ENCODE measurements at places on chromosomes 4 and X.

DNA sequence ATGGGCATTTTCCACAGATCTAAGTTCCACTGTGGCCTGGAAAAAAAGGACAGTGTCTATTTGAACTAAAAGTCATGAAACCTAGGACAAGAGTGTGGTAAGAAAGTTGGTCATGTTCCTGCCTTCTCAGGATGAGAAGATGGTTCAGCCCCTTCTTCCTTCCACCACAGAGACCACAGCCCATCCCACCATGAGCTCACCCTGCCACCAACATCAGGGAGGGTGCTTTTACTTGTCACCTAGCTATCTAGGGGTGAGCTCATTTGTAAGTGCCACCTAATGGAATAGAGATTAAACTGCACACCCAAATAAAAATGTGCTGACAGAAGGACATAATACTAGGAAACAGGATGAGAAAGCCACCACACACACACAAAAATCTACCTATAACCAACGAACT is 235.9 kb downstream of the SPIN4 start:
- DNase-seq: no peak

DNA sequence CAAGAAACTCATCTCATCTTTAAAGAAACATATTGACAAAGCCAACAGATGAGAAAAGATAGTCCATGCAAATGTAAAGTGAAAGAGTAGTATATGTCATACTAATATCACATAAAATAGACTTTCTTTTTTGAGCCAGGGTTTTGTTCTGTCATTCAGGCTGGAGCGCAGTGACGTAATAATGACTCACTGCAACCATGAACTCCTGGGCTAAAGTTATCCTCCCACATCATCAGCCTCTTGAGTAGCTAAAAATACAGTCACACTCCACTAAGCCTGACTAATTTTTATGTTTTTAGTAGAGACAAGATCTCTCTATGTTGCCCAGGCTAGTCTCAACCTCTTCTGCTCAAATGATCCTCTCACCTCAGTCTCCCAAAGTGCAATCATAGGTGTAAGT is 51.8 kb upstream of the TRAM1L1 start:
- no peak for DNase-seq

DNA sequence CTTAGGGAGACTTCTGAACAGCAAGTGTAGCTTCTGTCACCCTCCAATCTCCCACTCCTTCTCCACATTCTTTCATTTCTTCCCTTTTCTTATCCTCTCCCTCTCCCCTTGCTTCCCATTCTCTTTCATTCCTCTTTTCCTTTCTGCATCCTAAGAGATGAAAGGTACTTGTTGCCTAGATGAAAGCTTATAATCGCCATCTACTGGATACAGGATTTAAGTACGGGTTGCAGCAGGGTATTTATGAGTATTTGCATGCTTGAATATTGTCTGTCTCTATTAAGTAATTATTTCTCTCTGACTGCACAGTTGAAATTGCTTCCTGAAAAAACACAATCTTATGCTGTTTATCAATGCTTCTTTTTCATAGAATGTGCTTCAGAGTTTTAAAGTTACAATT is 174.0 kb upstream of the TENT5D start:
- no peak for DNase-seq

GRCh38 chr4:40530961-40531635 is 98.6 kb downstream of the RBM47 start:
- no peak for DNase-seq

DNA sequence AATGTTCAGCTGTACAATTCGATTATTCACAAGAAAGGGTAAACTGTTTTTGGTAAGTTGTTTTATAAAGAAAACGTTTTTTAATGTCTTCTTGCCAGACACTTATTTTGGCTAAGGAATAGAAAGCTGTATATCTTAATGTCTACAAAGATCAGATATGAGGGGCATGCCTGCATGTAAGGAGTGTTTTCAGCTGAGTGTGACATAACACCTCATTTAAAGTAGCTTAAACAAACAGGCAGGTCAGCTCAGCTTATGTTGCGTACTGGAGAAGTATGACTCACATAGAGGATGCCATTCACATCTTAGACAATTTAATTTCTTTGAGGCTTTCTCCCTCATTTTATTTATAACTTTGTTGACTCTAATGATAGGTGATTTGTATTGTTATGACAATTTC is 30.4 kb downstream of the LAMTOR3 start:
- no peak for DNase-seq

GRCh38 chr4:110348711-110349383 is 127.1 kb upstream of the ENPEP start:
- no peak for DNase-seq

- no peak for DNase-seq
These were observed 45.8 kb downstream of the TEX13B start for GRCh38 chrX:107936434-107936730.

GRCh38 chrX:30181353-30181752 is 34.0 kb upstream of the MAGEB2 start:
- no peak for DNase-seq

DNA sequence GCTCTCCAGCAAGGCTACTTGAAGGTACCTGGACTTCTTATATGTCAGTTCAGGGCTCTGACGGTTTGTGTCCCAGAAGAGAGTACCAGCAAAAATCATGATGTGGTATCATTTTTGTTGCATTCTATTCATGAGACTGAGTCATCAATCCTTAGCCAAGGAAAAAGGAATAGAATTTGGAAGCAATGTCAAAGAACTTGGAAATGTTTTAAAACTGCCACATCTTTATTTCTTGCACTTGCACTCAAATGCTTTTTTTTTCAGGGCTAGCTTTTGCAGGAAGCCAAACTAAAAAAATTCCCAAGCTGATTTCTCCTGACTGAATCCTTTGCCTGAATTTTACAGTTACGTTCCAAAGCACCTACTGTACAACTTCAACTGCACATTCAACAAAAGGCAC is 112.4 kb downstream of the NPFFR2 start:
- DNase-seq: no peak

DNA sequence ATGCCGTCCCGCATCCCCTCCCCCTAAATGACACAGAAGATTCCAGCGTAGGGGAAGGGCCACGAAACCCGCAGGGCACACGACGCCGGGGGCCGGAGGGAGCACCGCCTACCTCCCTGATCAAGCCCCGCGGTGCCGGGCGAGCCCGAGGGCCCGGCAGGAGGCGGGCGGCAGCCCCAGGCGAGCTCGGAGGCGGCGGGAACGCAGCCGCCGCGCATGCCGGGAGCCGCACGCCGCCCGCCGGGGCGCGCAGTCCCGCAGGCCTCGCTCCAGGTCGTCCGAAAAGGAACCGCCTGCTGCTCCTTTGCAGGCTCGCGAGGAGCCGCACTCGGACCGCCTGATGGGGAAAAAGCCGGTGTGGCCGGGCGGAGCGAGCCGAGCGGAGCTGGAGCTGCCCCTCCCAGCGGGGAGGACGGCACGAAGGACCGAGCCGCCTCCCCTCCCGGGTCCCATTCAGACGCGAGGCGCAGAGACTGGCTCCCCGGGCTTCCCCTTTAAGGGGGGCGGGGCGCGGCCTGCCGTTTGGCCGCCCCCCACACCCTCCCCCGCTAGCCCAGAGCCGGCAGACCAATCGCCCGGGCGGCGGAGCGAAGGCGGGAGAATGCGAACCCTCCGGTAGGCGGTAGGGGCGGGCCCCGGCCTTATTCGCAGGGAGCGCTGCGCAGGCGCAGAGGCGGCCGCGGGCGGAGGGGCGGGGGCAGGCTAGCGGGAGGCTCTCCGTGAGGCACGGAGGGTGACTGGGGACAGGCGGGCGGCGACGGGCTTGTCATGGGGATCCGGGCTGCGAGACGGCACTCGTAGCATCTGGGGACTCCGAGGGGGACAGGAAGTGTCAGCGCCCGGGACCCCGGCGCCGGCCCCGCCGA is 561 bp upstream of the ING2 start:
- peak; percentile 99 for DNase-seq

- peak; percentile 90 for DNase-seq
These were observed 242.7 kb downstream of the BCOR start for GRCh38 chrX:39854772-39855747.

- no peak for DNase-seq
These were observed 335.1 kb downstream of the SMARCA1 start for GRCh38 chrX:129188231-129188630.

DNA sequence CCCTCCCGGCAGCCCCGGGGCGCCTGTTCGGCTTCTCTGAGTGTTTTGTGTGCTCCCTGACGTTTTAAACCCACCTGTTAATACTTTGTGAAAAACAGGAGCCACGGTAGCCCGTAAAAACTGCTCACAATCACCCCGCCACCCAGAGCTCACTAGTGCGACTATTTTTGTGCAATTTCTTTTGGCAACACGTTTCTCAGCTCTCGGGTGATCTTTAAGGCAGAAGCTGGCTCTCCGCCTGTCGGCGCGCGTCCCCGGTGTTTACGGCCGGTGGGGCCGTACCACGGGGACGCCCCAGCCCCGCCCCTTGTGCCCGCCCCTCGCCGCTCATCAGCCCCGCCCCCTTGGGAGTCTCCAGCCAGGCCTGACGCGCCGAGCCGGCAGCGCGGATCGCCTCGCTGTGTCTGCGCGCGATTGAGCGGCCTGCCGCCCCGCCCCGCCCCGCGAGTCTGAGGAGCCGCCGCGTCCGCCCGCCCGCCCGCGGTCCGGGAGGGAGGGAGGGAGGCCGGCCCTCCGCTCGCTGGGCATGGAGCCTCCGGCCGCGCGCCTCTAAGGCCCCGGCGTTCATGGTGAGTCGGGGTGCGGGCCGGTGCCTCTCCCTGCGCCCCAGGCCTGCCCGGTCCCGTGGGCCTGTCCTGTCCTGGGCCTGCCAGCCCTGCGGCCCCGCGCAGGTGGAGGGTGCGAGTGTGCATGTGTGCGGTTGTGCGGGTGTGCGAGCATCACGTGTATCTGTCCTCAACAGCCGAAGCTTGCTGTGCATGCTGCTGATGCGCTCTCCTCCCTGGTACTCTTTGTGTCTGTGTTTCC is 56.2 kb upstream of the TADA2B start:
- DNase-seq: peak; percentile 89

GRCh38 chr4:66927937-66928336 is 617.4 kb downstream of the CENPC start:
- no peak for DNase-seq

DNA sequence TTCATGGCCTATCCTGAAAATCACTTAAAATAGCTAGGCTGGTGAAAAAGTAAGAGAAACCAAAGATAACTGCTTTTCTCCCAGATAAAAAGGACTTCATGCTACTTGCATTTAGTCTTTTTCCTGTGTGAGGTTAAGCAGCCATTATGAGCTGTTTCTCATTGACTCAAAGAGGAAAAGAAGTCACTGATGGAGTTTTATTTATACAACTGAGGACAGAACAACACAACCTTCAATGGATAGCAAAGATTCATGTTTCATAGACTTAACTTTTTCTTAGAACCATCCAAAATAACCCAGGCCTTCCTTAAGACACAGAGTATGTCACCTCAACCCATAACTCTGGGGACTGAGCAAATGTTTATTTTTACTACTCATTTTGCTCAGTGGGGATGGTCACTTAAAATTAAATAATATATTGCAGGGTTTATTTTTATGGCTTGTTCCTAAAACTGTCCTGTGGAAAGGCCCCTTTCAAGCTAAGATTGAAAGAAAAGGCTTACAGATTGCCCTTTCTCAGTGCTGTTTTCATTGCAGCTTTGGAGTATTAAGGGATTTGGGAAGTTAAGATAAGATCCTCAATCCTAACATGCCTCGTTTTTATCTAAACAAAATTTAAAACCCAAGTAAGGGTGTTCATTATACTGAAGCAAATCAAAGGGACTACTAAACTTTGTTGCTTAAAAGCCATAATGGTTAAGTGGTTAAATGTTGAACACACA is 252.6 kb upstream of the MAD2L1 start:
- DNase-seq: no peak

DNA sequence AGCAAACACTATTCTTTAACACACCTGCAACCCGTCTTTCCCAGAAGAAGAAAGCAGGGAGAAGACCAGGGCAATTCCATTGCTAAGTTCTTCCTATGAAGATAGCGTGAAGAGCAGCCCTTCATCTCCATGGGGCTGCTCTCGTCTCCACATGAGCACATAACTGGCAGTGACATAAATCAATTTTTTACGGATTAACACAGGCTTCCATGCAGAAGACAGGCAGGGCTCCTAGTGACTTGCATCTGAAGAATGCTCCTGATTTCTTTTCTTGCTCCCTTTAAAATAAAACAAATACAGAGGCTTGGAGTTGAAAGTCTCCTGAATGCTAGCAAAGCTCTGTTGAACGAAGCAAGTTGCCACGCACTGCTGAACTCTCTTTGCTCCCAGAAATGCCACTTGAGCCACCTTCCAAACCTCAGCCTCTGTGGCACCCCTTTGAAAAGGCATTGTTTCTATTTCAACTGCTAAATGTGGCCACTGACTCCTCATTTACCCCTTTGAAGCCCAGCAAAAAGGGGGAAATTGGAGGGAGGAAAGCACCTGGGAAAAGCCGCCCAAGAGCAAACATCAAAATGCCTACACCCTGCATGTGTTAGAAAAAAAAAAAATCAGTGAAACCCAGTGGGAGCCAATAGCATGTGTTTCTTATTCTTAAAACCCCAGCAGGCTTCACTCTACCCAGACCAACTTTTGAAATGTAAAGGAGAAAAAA is 383.7 kb downstream of the IDS start:
- no peak for DNase-seq

DNA sequence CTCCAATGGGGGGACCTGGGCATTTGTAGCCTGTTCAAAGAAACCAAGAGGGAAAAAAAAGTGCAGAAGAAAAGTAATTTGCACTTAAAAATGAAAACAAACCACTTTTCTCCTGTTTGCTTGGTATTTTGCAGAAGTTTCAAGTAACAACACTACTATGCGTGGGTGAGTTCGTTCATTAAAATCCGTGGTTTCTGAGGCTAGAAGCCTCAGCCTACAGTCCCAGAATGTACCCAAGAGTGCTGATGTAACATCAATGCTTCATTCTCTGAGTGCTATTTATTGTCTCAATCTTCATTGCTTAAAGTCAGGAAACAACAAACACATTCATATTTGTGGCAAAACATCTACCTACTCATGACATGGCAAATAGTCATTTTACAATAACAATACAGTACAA is 29.2 kb downstream of the LGI2 start:
- no peak for DNase-seq

All from central memory CD4-positive, alpha-beta T cell (primary cell).